Right lung (tissue), 10 donors: ENCODE measurements at places on chromosomes 16 and 17. TPM values are rescaled to one million over a fixed set of nuclear protein-coding genes. Genes with fewer than 3 reads are reported as not detected.

The KRTAP17-1 gene
- polyA plus RNA-seq: not detected

The NPIPB2 gene
- 9.6 TPM for polyA plus RNA-seq

The MYLK3 gene
- 0.46 TPM for polyA plus RNA-seq

The LRRC59 gene
- polyA plus RNA-seq: 59.1 TPM

The MOSMO gene
- polyA plus RNA-seq: 19.5 TPM

The PLLP gene
- 7.5 TPM for polyA plus RNA-seq

The WNT9B gene
- polyA plus RNA-seq: not detected

The CCL14 gene
- polyA plus RNA-seq: 119 TPM

The TPSD1 gene
- polyA plus RNA-seq: 0.15 TPM

The DPEP2 gene
- polyA plus RNA-seq: 2.2 TPM

The SNAI3 gene
- polyA plus RNA-seq: 1.4 TPM

The ARL5C gene
- polyA plus RNA-seq: 0.66 TPM

The TLCD3A gene
- polyA plus RNA-seq: 42.5 TPM

The KRTAP4-1 gene
- polyA plus RNA-seq: not detected

The CREBBP gene
- polyA plus RNA-seq: 87.6 TPM

The CCDC40 gene
- polyA plus RNA-seq: 7.2 TPM

The KRTAP1-1 gene
- not detected for polyA plus RNA-seq

The GPR179 gene
- 0.17 TPM for polyA plus RNA-seq

The AP2B1 gene
- polyA plus RNA-seq: 150 TPM

The TCAP gene
- 2.2 TPM for polyA plus RNA-seq

The AGRP gene
- polyA plus RNA-seq: 0.32 TPM

The CYB5B gene
- polyA plus RNA-seq: 127 TPM

The ADAMTS18 gene
- polyA plus RNA-seq: 3.2 TPM

The LRRC37A gene
- 4.6 TPM for polyA plus RNA-seq

The PIK3R5 gene
- polyA plus RNA-seq: 1.4 TPM

The CTRB1 gene
- polyA plus RNA-seq: 0.09 TPM

The VPS35 gene
- polyA plus RNA-seq: 92.3 TPM

The HAS3 gene
- polyA plus RNA-seq: 183 TPM

The CISD3 gene
- polyA plus RNA-seq: 13.0 TPM

The CDH16 gene
- 37.7 TPM for polyA plus RNA-seq

The ARHGAP44 gene
- 14.0 TPM for polyA plus RNA-seq

The HOXB1 gene
- polyA plus RNA-seq: 0.27 TPM

The GPR142 gene
- 0.16 TPM for polyA plus RNA-seq

The KRT12 gene
- not detected for polyA plus RNA-seq

The FSCN2 gene
- 0.76 TPM for polyA plus RNA-seq

The TPSG1 gene
- 0.35 TPM for polyA plus RNA-seq

The RAPGEFL1 gene
- 6.8 TPM for polyA plus RNA-seq

The ATP2A3 gene
- polyA plus RNA-seq: 9.6 TPM

The TBC1D3E gene
- not detected for polyA plus RNA-seq

The KRTAP9-8 gene
- polyA plus RNA-seq: not detected

The GLIS2 gene
- 28.0 TPM for polyA plus RNA-seq

The TBC1D3I gene
- polyA plus RNA-seq: not detected

The NLRC3 gene
- 2.5 TPM for polyA plus RNA-seq

The YPEL3 gene
- 49.0 TPM for polyA plus RNA-seq

The MYH8 gene
- 4.3 TPM for polyA plus RNA-seq

The PCGF2 gene
- polyA plus RNA-seq: 102 TPM

The KRTAP4-3 gene
- polyA plus RNA-seq: not detected

The PIMREG gene
- polyA plus RNA-seq: 25.1 TPM
